Right lobe of liver (tissue), 6 donors: ENCODE measurements at places on chromosomes 12 and 14. TPM values are rescaled to one million over a fixed set of nuclear protein-coding genes. Genes with fewer than 3 reads are reported as not detected.
A peak's percentile ranks its signal among the peaks of the same experiment; 100 is the strongest.

Gene TIGAR
- total RNA-seq, result 5.1 TPM

Gene SNRPF
- 10.0 TPM for total RNA-seq

Gene SLC4A8
- 0.32 TPM for total RNA-seq

Gene MCRS1
- 23.0 TPM for total RNA-seq

Gene STAC3
- total RNA-seq, result 1.1 TPM

DNA sequence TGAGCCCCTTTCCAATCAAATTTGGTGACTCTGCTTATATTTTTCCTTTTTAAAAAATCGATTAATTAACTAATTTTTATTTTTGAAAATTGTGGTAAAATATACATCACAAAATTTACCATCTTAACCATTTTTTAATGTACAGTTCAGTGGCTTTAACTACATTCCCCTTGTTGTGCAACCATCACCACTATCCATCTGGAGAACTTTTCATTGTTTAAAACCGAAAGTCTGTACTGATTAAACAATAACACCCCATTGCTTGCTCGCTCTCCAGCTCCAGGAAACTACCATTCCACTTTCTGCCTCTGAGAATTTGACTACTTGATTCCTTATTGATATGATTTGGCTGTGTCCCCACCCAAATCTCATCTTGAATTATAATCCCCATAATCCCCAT lies 283.4 kb downstream of the C12orf75 start:
- H3K4me3 ChIP-seq, result no peak overlapping the region
- no peak for DNase-seq
- no peaks in the 10 kb centered on the region for H3K36me3 ChIP-seq
- no peak overlapping the region for H3K27ac ChIP-seq

DNA sequence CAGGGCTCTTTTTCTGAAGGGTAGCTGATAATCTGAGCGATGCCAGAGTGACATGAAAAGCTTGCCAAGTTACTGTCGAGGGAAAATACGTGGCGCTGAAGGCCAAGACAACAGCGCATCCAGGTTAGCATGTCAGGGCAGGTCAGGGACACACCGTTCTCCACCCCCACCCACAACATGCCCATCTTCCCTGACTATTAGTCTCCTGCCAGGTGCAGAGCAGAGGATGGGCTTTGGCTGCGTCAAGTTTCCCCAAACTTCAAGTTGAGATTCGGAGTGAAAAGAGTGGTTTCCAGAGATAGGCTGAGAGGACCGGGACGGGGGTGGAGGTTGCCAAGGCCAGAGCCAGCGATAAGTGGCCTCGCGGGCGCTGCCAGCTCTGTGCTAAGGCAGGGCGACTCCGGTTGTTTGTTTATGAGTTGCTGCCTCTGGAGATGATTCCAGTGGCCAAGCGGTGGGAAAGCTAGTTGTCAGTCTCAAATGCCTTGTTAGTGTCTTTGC lies 1.7 kb downstream of the TRHDE start:
- peak; percentile 28 for DNase-seq
- no peaks in the 10 kb centered on the region for H3K36me3 ChIP-seq
- H3K27me3 ChIP-seq, result no peaks in the 10 kb centered on the region
- no peaks in the 10 kb centered on the region for H3K4me1 ChIP-seq

DNA sequence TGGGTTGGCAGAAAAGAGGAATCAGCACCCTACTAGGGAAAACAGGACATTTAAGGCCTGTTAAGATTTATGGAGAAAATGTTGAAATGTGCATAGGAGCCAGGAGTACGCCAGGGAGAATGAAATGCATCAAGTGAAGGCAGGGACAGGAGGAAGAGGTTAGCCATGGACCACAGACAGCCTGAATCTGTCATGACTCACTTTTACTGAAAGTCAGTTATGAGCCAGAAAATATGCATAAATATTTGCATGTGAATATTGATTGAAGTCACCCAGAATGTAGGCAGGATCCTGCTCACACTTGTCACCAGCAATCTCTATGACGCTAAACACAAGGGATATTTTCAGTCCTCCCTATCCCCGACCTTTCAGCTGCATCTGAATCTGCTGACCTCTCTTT lies 25.1 kb upstream of the CDK17 start:
- no peaks in the 10 kb centered on the region for H3K36me3 ChIP-seq
- DNase-seq, result no peak
- H3K27ac ChIP-seq, result no peak overlapping the region
- no peaks in the 10 kb centered on the region for H3K27me3 ChIP-seq
- H3K4me1 ChIP-seq, result no peaks in the 10 kb centered on the region

GRCh38 chr12:90250766-90251165 lies 542.1 kb upstream of the ATP2B1 start:
- no peaks in the 10 kb centered on the region for H3K36me3 ChIP-seq
- no peak for DNase-seq
- peak overlapping the region; percentile 45 for H3K27ac ChIP-seq
- H3K4me1 ChIP-seq, result no peaks in the 10 kb centered on the region

GRCh38 chr12:39935839-39936238 lies 170.0 kb downstream of the SLC2A13 start:
- H3K4me1 ChIP-seq, result peaks cover 19% of the 10 kb centered on the region
- no peak for DNase-seq
- no peak overlapping the region for H3K4me3 ChIP-seq
- no peak overlapping the region for H3K27ac ChIP-seq
- no peaks in the 10 kb centered on the region for H3K27me3 ChIP-seq
- H3K36me3 ChIP-seq, result no peaks in the 10 kb centered on the region

DNA sequence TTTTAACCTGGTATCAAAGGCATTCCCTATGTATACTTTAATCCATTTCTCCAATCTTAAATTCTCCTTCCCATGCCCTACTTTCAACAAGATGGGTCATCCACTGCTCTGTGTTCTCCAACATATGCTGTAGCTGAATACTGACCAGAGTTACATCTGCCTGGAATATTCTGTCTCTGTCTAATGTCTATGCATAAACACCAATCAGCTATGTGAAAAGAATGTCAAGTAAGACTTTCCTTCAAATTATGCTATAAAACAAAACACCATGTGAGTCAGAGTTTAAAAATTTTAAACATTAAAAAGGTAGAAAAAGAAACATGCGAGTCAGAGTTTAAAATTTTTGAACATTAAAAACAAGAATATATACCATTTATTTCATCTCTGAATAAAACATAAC lies 19.3 kb downstream of the NT5DC3 start:
- DNase-seq, result no peak
- no peaks in the 10 kb centered on the region for H3K4me1 ChIP-seq
- H3K27ac ChIP-seq, result no peak overlapping the region

DNA sequence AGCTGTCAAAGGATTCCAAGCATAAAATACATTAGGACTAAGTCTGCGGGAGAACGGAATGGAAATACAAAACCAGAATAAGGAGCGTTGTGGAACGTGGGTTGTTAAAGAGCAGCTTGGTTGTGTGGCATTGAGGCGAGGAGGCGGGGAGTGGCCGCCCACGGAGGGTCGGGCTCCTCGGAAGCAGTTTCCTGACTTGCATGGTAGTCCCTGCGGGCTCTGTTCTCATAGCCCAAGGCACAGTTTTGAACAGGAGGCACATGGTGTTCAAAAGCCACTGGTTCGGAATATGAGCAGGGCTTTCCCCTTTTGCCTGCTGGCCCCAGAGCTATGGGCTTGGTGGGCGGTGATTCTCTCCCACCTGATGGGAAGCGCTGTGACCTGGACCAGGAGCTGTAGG lies 12.2 kb downstream of the DDX51 start:
- DNase-seq, result no peak
- no peak overlapping the region for H3K4me3 ChIP-seq
- no peaks in the 10 kb centered on the region for H3K27me3 ChIP-seq
- H3K4me1 ChIP-seq, result no peaks in the 10 kb centered on the region
- no peak overlapping the region for H3K27ac ChIP-seq

DNA sequence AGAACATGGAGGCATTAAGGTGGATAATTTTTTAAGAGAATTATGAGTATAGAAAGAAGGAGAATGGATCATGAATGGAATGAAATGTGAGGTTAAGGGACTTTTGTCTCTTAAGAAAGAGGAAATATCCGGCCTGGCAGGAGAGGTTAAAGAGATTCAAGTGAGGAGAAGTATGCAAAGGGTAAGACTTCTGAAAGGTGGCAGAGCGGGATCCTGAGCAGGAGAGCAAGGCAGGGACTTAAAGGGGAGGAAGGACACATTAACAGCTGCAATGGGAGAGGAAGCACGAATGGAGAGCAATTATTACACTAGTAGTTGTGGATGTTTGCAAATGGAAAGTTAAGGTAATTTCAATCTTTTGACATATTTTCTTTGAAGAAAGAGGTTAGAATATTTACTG lies 171.0 kb downstream of the KITLG start:
- no peak for DNase-seq
- H3K27me3 ChIP-seq, result peaks cover 3% of the 10 kb centered on the region
- no peak overlapping the region for H3K27ac ChIP-seq
- H3K4me1 ChIP-seq, result no peaks in the 10 kb centered on the region

DNA sequence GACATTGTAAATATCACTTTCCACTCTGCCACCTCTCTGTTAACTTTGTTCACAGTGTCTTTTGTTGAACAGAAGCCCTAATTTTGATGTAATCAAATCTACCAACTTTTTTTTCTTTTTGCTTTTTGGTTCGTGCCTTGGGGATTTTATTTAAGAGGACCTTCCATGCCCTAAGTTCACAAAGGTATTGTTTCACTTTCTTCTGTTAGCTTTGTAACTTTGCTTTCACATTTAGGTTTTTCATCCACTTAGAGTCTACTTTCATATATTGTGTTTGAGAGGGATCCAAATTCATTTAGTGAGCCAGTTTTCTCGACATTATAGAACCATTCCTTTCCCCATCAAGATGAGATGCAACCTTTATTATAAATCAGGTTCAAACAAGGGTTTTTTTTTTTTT lies 275.7 kb upstream of the CRY1 start:
- no peaks in the 10 kb centered on the region for H3K4me1 ChIP-seq
- no peak for DNase-seq
- no peak overlapping the region for H3K27ac ChIP-seq
- no peaks in the 10 kb centered on the region for H3K27me3 ChIP-seq

DNA sequence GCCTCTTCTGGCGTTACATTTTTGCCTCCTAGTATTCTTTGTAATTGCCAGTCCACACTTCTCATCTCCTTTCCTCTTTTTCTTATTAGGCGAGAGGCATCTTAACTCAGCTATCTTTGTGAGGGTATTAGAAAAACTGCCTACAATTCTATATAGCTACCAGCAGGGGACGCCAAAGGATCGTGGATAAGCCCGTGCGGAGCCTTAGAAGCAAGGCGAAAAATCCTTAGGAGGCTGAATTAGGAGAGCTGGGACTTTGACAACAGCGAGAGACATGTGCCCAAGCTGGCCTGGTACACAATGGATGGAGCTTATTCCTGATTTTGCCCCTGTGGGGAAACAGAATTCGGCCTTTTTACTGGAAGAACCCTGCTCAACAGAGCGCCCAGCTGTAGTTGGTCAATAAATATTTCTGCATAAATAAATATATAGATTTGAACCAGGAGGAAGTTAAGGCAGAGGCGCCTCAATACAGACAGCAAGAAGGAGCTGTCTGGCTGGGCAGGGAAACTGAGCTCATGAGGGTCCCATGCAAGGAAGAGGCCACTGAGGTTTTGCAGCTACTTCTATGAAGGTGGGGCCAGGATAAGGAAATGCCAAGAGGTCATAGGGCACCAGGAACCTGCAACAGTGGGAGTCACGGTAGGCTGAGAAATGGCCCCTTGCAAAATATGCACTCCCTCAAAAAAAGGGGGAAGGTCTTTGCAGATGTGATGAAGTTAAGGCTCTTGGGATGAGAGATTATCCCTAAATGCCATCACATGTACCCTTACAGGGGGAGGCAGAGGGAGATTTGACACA lies 14.6 kb upstream of the RBM19 start:
- no peaks in the 10 kb centered on the region for H3K36me3 ChIP-seq
- no peaks in the 10 kb centered on the region for H3K27me3 ChIP-seq
- no peaks in the 10 kb centered on the region for H3K4me1 ChIP-seq
- no peak overlapping the region for H3K4me3 ChIP-seq
- H3K27ac ChIP-seq, result no peak overlapping the region
- DNase-seq, result peak; percentile 52

DNA sequence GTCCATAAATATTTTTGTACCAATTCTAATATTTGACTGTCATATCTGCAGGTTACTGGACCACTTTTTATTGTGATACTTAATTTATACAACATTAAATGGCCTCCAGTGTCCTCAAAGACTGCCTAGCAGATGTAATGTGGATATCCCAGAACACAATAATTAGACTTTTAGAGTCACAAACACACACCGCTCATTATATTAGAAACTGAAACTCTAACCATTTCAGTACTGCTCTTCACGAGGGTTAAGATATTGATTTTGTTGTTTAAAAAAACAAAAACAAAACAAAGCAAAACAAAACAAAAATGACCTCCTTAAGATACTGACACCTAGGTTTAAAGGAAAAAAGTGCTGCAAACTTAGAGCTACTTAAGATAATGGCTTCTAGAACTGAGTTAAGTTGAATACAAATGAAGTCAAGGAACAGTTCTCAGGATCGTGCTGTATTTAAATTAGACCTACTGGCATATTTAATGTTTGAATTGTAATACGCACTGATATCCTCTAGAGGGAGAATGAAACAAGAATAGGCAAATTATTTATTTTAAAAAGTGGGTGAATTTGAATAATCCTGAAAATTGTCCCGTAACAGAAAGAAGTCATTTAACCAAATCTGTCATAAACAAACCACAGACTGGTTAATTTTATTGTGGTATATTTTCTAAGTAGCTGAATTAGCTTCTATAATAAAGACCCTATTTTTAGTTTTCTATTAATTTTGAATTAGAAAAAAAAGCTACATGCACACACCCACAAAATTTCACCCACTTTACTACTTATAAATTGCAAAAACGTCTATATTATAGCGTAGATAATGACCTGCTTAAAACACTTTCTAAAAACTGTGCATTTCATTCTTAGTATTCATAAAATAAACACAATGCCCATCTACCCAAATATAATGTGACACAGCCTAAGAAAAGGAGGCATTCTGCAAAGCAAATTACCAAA lies 395.2 kb upstream of the DCN start:
- H3K27ac ChIP-seq, result no peak overlapping the region
- H3K27me3 ChIP-seq, result no peaks in the 10 kb centered on the region
- peak overlapping the region; percentile 34 for H3K4me3 ChIP-seq
- H3K4me1 ChIP-seq, result no peaks in the 10 kb centered on the region
- no peaks in the 10 kb centered on the region for H3K36me3 ChIP-seq
- no peak for DNase-seq

- no peaks in the 10 kb centered on the region for H3K27me3 ChIP-seq
- no peak overlapping the region for H3K4me3 ChIP-seq
- no peaks in the 10 kb centered on the region for H3K36me3 ChIP-seq
- no peak for DNase-seq
Measured at GRCh38 chr14:104822821-104823615, 22.1 kb downstream of the ZBTB42 start.
